ENCODE measurements at places on chromosomes 2 and 18. TPM values are rescaled to one million over a fixed set of nuclear protein-coding genes. Genes with fewer than 3 reads are reported as not detected.

RAB17 gene
- 3.4 TPM for total RNA-seq

FBXO36 gene
- 0.69 TPM for total RNA-seq

TUBA4A gene
- 184 TPM for total RNA-seq

RAPH1 gene
- 16.8 TPM for total RNA-seq

OTOF gene
- not detected for total RNA-seq
